ENCODE measurements at places on chromosomes 4 and X.
A peak's percentile ranks its signal among the peaks of the same experiment; 100 is the strongest.

GRCh38 chrX:107674480-107675364 lies 46.4 kb downstream of the PRPS1 start:
- no peak for DNase-seq

- DNase-seq: no peak
These were observed 32.2 kb upstream of the NDST4 start for GRCh38 chr4:115145393-115146160.

- no peak for DNase-seq
These were observed 500.1 kb downstream of the PCDH19 start for GRCh38 chrX:99909946-99910345.

DNA sequence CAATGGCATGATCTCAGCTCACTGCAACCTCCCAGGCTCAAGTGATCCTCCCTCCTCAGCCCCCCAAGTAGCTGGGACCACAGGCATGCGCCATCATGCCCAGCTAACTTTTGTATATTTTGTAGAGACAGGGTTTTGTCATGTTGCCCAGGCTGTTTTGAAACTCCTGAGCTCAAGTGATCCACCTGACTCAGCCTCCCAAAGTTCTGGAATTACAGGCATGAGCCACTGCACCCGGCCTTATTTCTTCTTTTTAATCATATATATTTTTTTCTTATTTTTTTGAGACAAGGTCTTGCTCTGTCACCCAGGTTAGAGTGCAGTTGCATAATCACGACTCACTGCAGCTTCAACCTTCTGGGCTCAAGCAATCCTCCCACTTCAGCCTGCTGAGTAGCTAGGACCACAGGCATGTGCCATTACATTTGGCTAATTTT lies 184.0 kb downstream of the TSPAN5 start:
- DNase-seq: no peak

- no peak for DNase-seq
These were observed 226.7 kb upstream of the PRKX start for GRCh38 chrX:3940000-3940610.

GRCh38 chrX:112830540-112830939 lies 10.1 kb downstream of the AMOT start:
- DNase-seq: no peak

- no peak for DNase-seq
These were observed 809 bp downstream of the MND1 start for GRCh38 chr4:153345012-153345981.

DNA sequence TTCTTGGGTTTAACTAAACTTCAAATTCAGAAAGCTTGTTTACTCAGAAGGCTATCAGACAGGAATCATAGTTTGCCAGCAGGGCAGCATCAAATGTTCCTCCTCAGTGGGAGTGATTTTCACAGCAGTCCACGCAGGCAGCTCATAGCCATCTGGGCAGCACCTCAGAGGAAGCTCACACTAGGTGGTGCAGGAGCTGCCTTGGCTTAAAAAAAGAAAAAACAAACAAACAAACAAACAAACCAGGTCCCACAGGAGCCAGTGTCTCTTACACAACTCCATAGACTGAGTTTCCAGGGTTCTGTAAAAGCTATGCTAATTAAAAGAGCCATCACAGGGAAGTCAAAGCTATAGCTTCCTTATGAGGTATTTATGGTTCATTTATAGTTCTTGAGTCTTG lies 10.5 kb upstream of the KLHL5 start:
- DNase-seq: no peak

DNA sequence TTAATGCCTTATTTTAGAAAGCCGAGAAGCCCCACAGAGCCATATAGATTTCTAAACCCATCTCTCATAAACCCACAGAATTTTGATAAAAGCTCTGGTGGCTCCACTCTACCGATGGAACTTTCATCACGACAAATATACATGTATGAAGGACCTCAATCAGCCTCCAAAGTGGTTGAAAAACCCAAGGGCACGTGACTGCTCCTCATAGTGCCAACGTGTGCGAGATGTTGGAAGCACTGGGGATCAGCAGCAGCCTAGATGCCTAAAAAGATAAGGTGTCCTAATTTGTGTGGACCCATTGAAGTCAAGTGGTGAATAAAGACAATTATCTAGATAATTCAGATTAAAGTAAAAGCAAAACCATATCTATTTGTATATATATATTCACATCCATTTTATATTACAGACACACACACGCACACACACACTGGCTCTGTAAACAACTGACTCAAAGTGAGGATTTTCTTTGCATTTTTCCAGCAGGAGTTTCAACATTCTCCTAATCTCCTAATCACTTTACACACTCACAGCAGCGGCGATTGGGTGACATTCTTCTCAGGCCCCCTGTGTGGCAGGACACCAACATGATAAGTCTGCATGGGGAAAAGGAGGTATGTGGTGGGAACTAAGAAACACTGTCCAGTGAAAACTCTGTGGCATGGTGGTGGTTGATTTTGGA lies 2.8 kb upstream of the PITX2 start:
- DNase-seq: peak; percentile 53

DNA sequence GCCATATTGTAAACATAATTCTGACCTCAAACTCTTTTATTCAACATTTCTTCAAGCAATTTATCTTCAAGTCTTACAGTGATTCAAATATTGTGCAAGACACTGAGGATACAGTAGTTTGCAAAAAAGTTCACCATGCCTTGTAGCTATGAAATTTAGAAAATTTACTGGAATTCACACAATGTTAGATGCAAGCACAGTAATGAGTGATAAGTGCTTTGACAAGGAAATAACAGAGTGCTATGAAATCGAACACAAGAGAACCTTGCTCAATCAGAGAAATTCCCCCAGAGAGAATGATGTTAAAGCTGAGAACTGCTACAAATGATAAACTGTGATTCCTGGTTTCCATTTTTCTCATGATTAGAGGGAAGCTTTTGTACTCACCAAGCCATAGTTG lies 952.9 kb downstream of the FAT4 start:
- DNase-seq: no peak

DNA sequence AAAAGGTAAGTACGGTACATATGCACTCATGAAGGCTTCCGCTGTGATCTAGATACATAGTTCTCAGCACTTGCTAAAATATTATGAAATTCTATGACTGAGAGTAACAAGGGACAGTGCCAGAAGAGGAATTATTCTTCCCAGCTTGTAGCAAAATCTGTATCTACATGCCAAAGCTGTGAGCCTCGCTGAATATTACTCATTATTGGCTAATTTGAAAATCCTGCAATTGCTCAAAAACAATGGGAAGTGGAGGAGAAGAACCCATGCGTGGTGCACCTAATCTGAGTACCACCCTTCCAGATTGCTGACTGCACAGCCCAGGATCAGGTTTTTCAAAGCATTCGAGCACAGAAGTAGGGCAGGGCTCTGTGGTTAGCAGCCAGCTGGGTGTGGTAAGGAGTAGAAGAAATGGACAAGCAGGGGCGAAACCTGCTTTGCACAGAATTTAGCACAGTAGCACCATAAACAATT lies 17.4 kb upstream of the PDCL2 start:
- no peak for DNase-seq

DNA sequence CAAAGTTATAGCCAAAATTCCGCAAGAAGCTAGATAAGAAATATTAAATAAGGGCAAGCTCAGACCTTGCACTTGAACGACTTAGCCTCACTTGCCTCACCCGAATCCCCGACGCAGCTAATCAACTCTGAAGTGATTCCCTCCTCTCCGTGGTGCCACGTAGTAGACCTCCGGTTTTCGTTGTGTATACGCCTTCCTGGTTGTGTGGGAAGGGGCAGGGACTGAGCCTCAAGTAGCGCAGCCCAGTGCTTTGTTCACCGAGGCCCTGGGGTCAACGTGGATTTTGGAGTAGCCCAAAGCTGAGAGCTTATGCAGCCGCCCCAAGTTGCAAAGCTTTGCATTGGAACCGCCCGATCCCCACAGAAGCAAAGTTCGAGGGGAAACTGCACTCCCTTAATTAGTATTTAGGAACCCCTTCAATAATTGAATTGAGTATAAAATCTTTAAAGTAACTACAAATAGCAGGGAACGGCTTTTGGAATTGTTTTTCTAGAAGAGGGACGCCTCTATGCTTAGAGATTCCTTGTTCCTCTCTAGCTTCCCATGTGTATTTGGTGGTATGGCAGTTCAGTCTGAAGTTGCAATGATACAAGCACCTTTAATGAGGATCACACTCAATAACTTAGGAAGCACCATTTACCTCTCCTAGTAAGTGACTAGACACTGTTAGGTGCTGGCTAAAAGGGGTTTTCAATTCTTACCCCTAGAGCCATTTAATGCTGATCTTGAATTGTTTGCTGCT lies 55.7 kb downstream of the LINC00632 start:
- peak; percentile 50 for DNase-seq

Measured in ecto neural progenitor cell (in vitro differentiated cells).